ENCODE measurements at places on chromosomes 5 and 9. TPM values are rescaled to one million over a fixed set of nuclear protein-coding genes. Genes with fewer than 3 reads are reported as not detected.

Gene GBA2
- 24.1 TPM for total RNA-seq

Gene ZDHHC11
- total RNA-seq, result 3.2 TPM

- no peaks in the 10 kb centered on the region for H3K27me3 ChIP-seq
- no peak overlapping the region for H3K27ac ChIP-seq
- no peak for DNase-seq
- no peaks in the 10 kb centered on the region for H3K36me3 ChIP-seq
- no peak overlapping the region for H3K4me3 ChIP-seq
These were observed 179.0 kb downstream of the TSSK1B start for GRCh38 chr5:113255579-113256386.

Gene PHYHD1
- 28.4 TPM for total RNA-seq

DNA sequence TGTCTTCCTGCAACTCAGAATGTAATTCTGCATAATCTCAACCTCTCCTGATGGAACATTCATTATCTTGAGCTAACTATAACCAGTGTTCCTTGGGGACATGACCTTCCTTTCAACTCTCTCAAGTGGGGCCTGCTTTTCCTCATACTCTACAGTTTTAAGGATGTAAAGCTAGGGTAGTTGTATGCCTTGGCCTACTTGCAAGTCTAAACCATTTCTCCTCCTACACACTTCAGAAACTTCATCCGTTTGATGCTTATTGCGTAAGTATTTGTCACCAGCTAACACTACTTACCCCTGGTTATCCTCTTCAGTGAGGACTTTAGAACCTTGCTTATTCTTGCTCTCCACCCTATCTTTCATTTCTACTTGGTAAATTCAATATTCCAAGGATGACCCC is 548.9 kb downstream of the HINT1 start:
- H3K36me3 ChIP-seq, result no peaks in the 10 kb centered on the region
- no peaks in the 10 kb centered on the region for H3K4me1 ChIP-seq
- no peak overlapping the region for H3K27ac ChIP-seq

- no peaks in the 10 kb centered on the region for H3K27me3 ChIP-seq
- no peak for DNase-seq
- H3K27ac ChIP-seq, result no peak overlapping the region
- H3K4me1 ChIP-seq, result no peaks in the 10 kb centered on the region
- no peaks in the 10 kb centered on the region for H3K36me3 ChIP-seq
- no peak overlapping the region for H3K4me3 ChIP-seq
These were observed 217.7 kb upstream of the IER5L start for GRCh38 chr9:129395633-129396364.

Gene ADRA1B
- 0.70 TPM for total RNA-seq

DNA sequence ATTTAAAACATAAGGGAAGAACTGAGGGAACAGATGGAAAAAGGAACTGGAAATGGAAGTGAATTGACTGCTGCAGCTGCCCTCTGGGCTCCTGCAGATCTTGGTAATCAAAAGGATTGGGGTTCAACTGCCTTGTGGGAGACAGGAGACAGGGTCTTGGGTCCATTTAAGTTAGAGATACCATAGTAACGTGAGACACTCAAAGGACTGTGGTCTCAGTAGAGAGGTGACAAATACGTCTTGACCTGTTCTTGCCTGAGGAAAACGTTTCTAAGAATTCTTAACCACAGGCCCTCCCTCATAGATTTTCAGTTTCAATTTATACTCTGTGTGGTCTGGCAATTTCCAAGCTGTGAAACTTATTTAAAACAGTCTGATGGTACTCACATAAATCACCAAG is 100.8 kb upstream of the DHFR start:
- DNase-seq, result no peak
- no peak overlapping the region for H3K27ac ChIP-seq
- no peak overlapping the region for H3K4me3 ChIP-seq
- H3K36me3 ChIP-seq, result no peaks in the 10 kb centered on the region
- no peaks in the 10 kb centered on the region for H3K27me3 ChIP-seq
- H3K4me1 ChIP-seq, result no peaks in the 10 kb centered on the region

Gene MARVELD2
- 13.1 TPM for total RNA-seq

- no peak for DNase-seq
- no peaks in the 10 kb centered on the region for H3K36me3 ChIP-seq
- H3K4me1 ChIP-seq, result no peaks in the 10 kb centered on the region
These were observed 1025.4 kb upstream of the ACO1 start for GRCh38 chr9:31359071-31359470.

GRCh38 chr5:143059355-143059754 is 289.2 kb downstream of the ARHGAP26 start:
- DNase-seq, result no peak
- H3K4me1 ChIP-seq, result peaks cover 2% of the 10 kb centered on the region
- H3K36me3 ChIP-seq, result peaks cover 21% of the 10 kb centered on the region
- H3K27me3 ChIP-seq, result no peaks in the 10 kb centered on the region
- no peak overlapping the region for H3K4me3 ChIP-seq
- H3K27ac ChIP-seq, result no peak overlapping the region

Gene ADAMTS19
- total RNA-seq, result not detected

GRCh38 chr9:78470741-78471140 is 173.8 kb downstream of the PSAT1 start:
- H3K27me3 ChIP-seq, result no peaks in the 10 kb centered on the region
- no peak overlapping the region for H3K4me3 ChIP-seq
- H3K27ac ChIP-seq, result no peak overlapping the region
- no peaks in the 10 kb centered on the region for H3K36me3 ChIP-seq
- DNase-seq, result no peak

DNA sequence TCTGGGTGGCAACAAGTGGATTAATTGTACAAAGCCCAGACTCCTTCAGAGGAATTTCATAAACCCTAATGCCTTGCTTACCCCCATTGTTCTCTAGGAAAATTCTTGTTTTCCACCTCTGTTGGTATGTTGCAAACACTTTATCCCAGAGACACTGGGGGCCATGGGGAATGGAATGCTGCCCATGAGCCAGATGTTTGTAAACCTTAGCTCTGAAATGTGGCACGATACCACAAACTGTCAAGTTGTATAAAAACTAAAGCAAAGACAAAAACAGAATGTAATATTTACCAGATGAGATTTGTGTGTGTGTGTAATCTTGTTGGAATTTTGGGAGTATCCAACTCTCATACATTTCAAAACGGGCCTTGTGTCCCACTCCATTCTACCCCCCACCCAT is 465.0 kb downstream of the EBF1 start:
- no peak overlapping the region for H3K4me3 ChIP-seq
- H3K27ac ChIP-seq, result no peak overlapping the region
- DNase-seq, result no peak
- no peaks in the 10 kb centered on the region for H3K36me3 ChIP-seq
- H3K4me1 ChIP-seq, result no peaks in the 10 kb centered on the region
- H3K27me3 ChIP-seq, result no peaks in the 10 kb centered on the region

Gene OCLN
- total RNA-seq, result 25.9 TPM

DNA sequence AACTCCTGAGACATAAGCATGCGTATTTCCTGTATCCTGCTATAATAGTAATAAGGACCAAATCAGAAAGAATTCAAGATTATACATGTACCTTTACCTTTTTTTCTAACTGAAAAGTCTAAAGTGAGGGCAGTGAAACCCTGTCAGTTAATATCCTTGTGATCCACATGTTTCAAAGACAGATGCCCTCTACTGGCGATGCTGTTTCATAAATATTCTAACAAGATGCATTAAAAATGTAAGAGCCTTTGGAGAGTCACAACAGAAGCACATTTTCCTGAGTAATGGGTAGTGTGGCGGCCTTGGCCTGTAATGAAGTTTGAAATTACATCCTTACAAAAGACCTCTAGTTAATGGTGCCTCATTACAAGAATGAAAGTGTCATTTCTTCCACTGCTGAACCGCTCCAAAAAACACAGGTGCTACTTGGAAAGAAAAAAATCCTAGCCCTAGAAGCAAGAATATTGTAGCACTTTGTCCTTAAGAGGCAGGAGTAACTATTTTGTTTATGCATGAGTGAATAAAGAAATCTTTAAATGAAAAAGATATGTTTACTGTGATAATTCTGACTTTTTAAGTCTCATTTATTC is 232.6 kb downstream of the EPB41L4A start:
- H3K36me3 ChIP-seq, result no peaks in the 10 kb centered on the region
- H3K27me3 ChIP-seq, result no peaks in the 10 kb centered on the region
- H3K4me3 ChIP-seq, result no peak overlapping the region
- no peak overlapping the region for H3K27ac ChIP-seq
- DNase-seq, result no peak

Gene FOXD4L6
- total RNA-seq, result 0.25 TPM

Gene PCDHGB5
- total RNA-seq, result 3.8 TPM

GRCh38 chr5:119021149-119021732 is 32.9 kb upstream of the DTWD2 start:
- no peak overlapping the region for H3K4me3 ChIP-seq
- DNase-seq, result no peak
- no peaks in the 10 kb centered on the region for H3K36me3 ChIP-seq
- H3K4me1 ChIP-seq, result no peaks in the 10 kb centered on the region
- no peaks in the 10 kb centered on the region for H3K27me3 ChIP-seq

DNA sequence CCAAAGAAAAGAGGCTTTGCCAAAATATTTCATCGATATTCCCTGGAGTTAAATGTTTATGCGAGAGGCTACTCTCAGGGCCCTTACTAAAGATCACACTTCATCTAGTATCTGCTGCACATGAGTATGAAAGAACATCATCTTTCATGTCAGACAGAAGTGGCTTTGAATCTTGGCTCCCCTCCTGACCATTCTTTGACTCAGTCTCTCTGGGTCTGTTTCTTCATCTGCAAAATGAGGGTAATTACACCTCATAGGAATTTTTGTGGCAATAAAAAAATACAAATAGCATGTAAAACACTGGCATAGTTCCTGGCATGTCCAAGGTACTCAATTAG is 58.1 kb downstream of the SLIT3 start:
- no peaks in the 10 kb centered on the region for H3K4me1 ChIP-seq
- no peak for DNase-seq
- H3K27me3 ChIP-seq, result no peaks in the 10 kb centered on the region
- H3K27ac ChIP-seq, result no peak overlapping the region
